ENCODE measurements at places on chromosomes 6 and 20. TPM values are rescaled to one million over a fixed set of nuclear protein-coding genes. Genes with fewer than 3 reads are reported as not detected.

C6orf52 gene
- 0.54 TPM for total RNA-seq

HCRTR2 gene
- not detected for total RNA-seq

IL20RA gene
- total RNA-seq = not detected

DSP gene
- total RNA-seq = 0.17 TPM

DNA sequence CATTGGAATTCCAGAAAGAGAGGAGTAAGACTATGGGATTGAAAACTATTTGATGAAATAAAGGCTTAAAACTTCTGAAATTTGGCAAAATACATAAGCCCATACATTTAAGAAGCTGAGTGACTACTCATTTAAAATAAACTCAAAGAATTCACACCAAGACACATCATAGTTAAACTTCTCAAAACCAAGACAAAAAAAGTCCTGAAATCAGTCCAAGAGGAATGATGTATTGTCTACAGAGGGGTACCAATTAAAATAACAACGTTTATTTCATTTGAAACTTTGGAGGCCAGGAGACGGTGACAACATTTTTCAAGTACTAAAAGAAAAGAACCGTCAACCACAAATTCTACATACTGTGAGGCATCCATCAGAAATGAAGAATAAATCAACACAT is 841.4 kb upstream of the MAP3K7 start:
- no peak for DNase-seq

- no peak for DNase-seq
Observed at GRCh38 chr6:111382476-111383294, 100.3 kb downstream of the REV3L start.

DNA sequence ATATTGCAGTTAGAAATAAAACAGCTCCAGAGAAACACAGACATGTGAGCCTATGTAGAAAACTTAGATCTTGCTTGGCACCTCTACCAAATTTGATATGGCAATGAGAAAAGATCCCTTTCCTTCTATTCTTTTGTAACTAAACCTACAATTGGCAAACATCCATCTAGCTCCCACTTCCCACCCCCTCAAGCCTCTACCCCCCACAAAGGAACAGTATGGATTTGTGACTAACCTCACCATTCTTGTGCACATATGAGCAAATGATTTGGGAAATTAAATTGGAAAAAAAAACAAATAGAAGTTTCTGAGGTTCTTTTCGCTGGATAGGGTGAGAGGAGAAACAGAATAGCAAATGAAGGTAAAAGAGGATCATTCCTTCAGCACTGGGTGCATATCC is 85.8 kb upstream of the TIAM2 start:
- no peak for DNase-seq

DNA sequence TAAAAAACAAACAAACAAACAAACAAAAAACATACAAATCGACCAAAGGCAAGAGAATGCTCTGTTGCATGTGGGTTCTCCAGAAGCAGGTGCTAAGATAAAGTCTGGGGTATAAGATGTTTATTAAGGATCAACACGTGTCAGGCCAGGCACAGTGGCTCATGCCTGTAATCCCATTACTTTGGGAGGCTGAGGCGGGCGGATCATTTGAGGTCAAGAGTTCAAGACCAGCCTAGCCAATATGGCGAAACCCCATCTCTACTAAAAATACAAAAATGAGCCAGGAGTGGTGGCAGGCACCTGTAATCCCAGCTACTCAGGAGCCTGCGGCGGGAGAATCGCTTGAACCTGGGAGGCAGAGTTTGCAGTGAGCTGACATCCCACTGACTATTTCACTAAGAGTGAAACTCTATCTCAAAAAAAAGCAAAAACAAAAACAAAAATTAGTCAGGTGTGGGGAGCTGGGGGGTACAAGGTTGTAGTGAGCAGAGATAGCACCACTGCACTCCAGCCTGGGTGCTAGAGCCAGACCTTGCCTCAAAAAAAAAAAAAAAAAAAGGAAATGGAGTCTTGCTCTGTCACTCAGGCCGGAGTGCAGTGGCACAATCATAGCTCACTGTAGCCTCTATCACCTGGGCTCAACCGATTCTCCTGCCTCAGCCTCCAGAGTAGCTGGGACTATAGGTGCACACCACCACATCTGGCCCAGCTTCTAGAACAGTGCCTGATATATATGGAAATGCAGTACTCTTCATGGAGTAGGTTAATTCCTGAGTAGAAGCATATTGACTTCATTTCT is 86.8 kb upstream of the JARID2 start:
- DNase-seq = no peak

DNA sequence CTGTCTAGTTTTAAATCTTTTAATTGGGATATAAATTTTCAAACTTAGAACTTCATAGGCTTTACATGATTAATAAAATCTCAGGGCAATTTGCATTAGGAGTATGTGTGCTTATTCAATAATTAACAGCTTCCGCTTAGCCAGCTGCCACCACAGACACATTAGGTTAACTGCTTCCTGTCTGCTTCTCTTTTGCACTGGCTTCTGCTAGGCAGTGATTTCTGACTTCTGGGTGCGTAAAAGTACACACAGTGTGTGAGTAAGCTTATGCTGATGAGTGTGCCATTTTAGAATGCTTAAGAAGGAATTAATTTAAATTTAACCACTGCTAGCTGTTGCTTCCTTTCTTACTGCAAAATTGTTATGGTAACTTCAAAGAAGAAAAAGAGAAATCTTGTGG is 73.9 kb downstream of the F13A1 start:
- no peak for DNase-seq

GRCh38 chr6:127980996-127981395 is 80.1 kb upstream of the THEMIS start:
- DNase-seq = no peak

GRCh38 chr6:107823047-107823557 is 1.0 kb downstream of the SCML4 start:
- DNase-seq = peak; percentile 60

GRCh38 chr20:47784599-47785310 is 526 bp downstream of the SULF2 start:
- DNase-seq = peak; percentile 40

Data from activated naive CD8-positive, alpha-beta T cell treated with anti-CD3 and anti-CD28 coated beads, Interleukin-2, amount 10 ng/mL, durations not matched to agents 7 days and 5 days (primary cell).